ENCODE measurements at places on chromosomes 13 and 19.

DNA sequence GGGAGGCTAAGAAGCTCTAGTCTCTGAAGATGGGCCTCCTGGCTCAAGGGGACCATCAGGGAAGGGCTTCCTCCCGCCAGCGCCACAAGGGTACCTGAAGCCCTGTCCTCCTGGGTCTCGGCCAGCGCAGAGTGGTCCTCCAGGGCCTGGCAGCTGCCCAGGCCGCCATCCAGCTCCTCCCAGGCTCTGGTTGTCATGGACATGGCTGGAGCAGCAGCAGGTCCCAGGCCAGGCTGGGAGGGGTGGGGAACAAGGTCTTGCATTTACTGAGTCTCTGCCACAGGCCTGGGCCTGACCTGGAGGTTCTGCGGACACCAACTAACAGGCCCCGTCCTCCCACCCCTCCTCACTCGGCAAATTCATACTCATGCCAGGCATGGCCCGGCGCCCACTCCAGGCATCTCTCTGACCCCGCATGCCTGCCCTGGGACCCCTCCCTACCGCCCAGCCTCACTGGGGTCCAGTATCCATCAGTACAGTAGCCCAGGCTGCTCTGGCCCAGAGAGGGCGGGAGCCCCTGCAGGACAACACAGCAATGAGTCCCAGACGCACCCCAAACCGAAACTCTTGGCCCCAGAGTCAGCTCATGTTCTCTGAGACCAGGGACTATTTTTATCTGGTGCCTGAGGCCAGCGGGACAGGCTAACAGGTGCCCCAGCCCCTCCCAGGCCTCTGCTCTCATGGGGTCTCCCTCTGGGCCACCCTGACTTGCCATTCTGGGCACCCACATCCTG, 938 bp downstream of the JSRP1 start:
- DNase-seq: no peak

- no peak for DNase-seq
These were observed 82.3 kb downstream of the TDRD3 start for GRCh38 chr13:60479273-60479672.

- DNase-seq: no peak
These were observed 6.4 kb downstream of the GNA15 start for GRCh38 chr19:3142292-3142670.

GRCh38 chr19:34788074-34788473, 15.1 kb upstream of the ZNF599 start:
- DNase-seq: no peak

DNA sequence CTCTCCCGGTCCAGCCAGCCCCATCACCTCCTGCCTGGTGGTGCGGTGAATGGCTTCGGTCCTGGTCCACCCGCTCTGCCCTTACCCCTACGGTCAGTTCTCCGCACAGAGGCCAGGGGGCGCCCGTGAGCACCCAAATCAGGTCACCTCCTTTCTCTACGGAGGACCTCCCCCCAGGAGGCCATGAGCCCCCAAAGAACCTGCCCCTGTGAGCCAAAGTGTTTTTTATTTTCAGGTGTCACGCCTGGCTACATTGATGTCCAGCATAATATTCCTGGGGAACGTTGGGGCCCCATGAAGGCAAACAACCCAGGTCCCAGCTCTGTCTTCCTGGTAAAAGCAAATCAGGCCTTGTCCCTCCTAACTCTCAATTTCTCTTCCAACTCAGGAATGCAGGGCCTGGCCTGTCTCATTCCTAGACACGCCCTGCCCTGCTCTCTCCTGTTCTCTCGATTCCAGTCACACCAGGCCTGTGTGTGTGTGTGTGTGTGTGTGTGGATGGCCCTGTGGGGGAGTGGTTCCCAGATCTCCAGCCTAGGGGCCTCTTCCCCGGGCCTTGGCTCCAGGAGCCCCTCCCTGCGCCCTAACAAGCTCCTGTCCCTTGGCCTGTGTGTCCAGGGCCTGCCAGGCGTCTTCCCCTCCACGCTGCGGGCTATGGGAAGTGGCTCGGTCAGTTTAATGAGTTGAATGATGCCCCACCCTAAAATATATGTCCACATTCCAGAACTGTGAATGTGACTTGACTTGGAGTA, 9.7 kb upstream of the GIPC1 start:
- no peak for DNase-seq

DNA sequence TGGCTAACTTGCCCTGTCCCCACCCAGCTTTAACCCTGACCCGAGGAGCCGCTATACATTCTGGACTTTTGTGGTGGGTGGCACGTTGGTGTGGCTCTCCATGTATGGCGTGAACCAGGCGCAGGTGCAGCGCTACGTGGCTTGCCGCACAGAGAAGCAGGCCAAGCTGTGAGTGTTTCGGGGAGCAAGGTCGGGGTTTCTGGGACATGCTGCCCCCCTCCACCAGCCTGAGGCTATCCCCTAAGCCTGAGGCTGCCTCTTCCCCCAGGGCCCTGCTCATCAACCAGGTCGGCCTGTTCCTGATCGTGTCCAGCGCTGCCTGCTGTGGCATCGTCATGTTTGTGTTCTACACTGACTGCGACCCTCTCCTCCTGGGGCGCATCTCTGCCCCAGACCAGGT, 6.0 kb downstream of the SLC5A5 start:
- no peak for DNase-seq

DNA sequence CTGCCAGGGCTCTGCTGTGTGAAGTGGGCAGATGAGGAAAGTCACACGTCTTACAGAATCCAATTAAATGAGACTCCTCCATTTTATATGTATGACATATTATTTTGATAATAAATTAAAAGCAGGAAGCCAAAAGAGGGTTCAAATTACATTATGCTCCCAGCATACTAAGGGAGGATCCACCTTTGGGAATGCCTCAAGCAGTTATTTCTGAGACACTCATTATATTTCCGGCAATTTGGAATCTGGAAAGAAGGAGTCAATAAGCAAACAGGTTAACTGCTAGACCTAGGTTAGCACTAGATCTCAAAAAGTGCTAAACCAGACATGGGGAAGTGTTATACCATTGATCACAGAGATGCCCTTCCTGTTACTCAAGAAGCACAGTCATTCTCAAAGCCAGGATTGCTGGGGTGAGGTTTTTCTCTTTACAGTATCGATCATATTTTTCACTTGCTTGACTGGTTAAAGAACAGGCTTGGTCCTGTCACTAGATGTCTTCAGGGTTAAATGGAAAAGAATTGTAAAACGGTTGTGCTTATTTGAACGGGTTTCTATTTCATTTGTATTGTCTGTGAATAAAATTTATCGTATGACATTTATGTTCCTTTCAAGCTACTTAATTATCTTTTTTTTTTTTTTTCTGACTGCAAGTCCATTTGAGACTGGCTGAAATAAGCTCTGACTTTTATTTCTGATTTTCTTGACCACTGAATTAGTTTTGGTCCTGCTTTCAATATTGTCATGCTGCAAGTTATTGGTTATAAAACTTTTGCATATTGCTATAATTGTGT, 523.2 kb downstream of the KLF12 start:
- DNase-seq: no peak

- no peak for DNase-seq
These were observed 873.8 kb downstream of the SLITRK6 start for GRCh38 chr13:84925443-84925842.

GRCh38 chr19:30479231-30479630, 107.0 kb downstream of the ZNF536 start:
- DNase-seq: no peak

DNA sequence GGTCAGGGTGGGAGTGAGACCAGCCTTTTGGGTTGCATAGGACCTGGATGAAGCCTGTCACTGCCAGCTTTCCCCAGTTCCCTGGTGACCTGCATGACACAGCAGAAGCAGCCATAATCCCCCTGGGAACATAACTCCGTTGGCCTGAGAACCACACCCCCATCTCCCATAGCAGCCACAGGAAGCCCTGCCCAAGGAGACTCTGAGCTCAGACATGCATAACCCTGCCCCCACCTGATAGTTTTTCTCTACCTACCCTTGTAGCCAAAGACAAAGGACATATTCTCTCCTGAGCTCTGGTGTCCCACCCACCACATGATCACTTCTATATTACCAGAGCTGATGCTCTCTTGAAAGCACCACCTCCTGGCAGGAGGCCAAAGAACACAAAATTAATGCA, 413.5 kb upstream of the HTR2A start:
- no peak for DNase-seq

- no peak for DNase-seq
These were observed 446.0 kb downstream of the EFNB2 start for GRCh38 chr13:106089261-106089980.

GRCh38 chr13:96730676-96731075, 263.6 kb downstream of the OXGR1 start:
- DNase-seq: no peak

DNA sequence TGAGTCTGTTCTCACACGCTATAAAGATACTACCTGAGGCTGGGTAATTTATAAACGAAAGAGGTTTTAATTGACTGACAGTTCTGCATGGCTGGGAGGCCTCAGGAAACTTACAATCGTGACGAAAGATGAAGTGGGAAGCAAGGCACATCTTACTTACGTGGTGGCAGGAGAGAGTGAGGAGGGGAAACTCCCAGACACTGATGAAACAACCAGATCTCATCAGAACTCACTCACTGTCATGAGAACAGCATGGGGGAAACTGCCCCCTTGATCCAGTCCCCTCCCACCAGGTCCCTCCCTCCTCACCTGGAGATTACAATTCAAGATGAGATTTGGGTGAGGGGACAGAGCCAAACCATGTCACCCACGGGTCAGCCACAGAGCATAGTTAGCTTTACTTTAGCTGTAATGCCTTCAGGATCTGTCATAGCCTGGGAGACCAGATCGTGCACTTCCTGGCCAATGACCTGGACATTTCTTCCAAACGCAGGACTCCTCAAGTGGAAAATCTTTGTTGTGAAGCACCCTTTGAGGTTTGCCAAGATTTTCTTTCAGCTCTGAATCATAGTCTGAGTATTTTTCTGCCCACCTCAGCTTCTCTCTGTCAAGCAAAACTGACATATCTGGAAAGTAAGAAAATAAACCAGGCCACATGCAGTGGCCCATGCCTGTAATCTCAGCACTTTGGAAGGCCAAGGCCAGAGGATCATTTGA, 25.2 kb upstream of the HIF3A start:
- DNase-seq: no peak

- no peak for DNase-seq
These were observed 1.5 kb downstream of the ILF3 start for GRCh38 chr19:10655457-10656312.

GRCh38 chr13:23608701-23609413, 38.6 kb downstream of the TNFRSF19 start:
- no peak for DNase-seq

- DNase-seq: no peak
These were observed 28.1 kb downstream of the RANBP3 start for GRCh38 chr19:5949792-5950305.

- DNase-seq: no peak
These were observed 3.1 kb downstream of the SPC24 start for GRCh38 chr19:11152318-11153062.

- DNase-seq: no peak
These were observed 34.7 kb downstream of the TSSK6 start for GRCh38 chr19:19480688-19481087.

GRCh38 chr19:18233224-18233825, 7.1 kb upstream of the PDE4C start:
- DNase-seq: no peak

GRCh38 chr13:25085125-25085742, 10.7 kb upstream of the PABPC3 start:
- peak; percentile 14 for DNase-seq

DNA sequence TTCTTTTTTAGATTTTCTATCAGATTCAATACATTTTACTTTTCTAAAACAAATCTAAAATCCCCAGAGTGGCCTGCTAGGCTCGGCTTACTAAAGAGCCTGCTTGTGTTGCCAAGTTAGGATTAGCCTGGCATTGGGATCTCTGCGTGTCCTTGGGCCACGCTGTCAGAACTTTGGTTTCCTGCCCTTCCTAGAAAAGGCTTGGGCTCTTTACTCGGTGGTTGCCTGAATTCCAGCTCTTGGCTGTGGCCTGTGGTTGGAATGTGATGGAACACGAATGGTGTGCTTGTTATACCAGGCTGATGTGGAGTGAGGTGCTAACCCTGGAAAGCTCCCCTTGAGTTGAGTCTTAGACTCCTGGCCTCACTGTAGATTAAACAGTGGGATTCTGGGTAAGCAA, 8.5 kb downstream of the SPATA13 start:
- no peak for DNase-seq

- no peak for DNase-seq
These were observed 12.5 kb downstream of the CRTC1 start for GRCh38 chr19:18696023-18696422.

DNA sequence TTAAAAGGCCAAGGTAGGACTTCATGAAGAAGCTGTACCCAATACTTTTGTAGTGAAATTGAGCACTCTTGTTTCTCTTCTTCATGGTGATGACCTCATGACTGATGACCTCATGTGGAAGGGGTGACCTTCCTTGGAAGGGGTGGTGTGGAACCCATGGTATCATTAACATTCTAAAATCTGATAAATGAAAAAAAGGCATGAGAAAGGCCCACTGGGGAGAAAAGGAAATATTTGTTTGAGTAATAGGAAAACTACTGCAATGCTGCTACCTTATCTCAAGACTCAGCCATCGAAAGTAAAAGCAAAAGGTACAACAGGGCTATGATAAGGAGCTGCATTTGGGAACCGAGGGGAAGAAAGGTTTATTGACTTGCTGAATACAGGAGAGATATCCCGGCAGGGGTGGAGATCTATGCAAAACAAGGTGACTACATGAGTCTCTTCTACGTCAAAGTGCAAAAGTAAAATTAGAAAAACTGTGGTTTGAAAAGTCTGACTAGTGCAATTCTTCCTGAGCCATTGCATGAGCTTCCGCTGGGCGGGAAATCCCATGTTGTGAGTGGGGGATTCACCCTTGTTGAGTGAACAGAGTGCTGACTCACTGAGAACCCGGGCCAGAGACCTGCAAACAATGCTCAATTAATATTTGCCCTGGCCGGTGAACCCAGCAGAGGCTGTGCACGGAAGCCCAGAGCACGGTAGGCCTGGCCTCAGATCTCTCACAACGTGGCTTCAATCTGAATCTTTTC, 138.9 kb upstream of the RFC3 start:
- no peak for DNase-seq

DNA sequence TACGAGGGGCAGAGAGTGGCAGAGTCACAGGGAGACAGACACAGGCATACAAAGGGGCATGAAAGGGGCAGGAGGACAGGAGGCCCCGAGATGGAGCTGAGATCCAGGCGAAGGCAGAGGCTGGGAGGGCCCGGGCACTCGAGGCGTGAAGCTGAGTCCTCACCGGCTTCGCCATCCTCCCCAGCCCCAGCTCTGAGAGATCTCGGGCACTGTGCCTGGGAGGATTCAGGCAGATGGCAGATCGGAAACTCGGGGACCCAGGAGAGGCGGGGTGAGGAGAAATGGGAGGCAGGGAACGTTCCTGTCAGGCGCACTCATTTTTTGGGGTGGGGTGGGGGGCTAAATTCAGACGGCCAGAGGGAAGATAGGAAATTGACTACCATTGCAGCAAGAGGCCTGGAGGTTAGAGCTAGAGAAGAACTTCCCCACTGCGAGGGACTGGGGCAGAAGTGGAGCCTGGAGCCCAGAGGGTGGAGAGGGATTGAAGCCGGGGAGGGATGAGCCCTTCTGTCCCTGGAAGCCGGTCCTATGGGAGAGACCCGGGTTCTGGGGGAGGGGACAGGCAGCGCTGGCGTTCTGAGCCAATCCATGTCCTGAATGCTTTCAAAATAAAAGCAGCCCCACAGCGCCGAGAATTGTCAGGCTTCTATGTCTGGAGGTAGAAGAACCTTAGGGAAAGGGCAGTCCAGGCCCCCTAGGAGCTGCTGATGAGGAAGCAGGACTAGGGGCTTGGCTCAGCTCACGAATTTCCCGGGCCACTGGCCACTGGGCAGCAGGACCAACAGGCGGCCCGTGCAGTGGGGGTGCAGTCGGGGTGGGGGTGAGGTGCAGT, 12.6 kb downstream of the LRRC4B start:
- DNase-seq: no peak
